ENCODE measurements at places on chromosomes 11 and 22.

- no peak for DNase-seq
Observed at GRCh38 chr11:82038154-82038553, 695.5 kb downstream of the FAM181B start.

- no peak for DNase-seq
Observed at GRCh38 chr22:48488611-48489511, 1338.8 kb downstream of the BRD1 start.

DNA sequence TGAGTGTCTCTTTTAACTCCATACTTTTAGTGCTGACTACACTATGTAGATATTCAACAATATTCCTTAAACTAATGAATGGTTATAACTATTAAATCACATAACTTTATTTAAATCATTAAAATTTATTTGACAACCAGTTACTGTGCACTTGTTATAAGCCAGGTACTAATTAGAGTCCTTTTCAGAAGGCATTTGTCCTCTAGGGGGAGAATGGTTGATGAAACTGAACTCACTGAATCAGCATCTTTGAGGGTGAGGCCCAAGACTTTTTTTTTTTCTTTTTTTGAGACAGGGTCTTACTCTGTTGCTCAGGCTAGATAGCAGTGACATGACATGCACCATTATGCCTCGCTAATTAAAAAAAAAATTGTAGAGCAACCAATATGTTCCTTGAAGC lies 515.6 kb upstream of the CCDC90B start:
- no peak for DNase-seq

- no peak for DNase-seq
Observed at GRCh38 chr11:18352581-18352980, 30.2 kb downstream of the GTF2H1 start.

DNA sequence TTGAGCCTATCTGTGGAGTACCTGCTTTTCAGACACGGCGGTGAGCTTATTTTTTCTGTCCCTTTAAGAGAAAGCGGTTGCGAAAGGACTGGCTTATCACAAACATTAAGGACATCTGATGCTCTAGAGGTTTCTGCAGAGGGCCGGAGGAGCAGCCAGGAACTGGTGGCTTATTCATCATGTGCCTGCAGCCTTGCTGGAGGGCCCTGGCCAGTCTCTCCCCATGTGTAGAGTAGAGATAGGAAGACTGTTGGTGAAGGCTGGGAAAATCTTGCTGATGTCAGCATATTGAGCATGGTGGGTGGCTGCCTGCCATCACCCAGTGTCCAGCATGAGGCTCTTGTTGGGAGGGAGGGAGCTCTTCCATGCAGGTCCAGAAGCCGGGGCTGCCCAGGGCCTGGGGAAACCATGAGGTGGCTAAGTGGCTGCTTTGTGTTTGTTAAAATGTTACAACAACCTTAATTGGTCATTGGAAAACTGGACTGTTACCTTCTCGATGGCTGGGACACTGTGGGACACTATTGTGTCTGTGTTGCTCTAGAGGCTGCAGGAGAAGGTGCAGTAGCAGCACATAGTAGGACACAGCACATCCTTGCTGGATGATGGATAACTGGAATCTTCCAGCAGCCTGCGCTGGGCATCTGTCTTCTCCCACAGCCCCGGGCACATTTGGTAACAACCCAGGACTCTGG lies 54.3 kb downstream of the TSPAN18 start:
- DNase-seq = no peak

GRCh38 chr11:12377824-12378593 lies 638 bp downstream of the PARVA start:
- DNase-seq = peak; percentile 39

DNA sequence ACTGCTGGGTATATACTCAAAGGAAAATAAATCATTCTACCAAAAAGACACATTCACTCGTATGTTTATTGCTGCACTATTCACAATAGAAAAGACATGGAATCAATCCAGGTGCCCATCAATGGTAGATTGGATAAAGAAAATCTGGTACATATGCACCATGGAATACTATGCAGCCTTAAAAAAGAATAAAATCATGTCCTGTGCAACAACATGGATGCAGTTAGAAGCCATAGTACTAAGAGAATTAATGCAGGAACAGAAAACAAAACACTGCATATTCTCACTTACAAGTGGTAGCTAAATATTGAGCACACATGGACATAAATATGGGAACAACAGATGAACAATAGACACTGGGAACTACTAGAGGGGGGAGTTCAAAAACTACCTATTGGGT lies 96.3 kb downstream of the FAM76B start:
- DNase-seq = no peak

- DNase-seq = no peak
Observed at GRCh38 chr11:120780239-120780638, 243.7 kb upstream of the TBCEL start.

DNA sequence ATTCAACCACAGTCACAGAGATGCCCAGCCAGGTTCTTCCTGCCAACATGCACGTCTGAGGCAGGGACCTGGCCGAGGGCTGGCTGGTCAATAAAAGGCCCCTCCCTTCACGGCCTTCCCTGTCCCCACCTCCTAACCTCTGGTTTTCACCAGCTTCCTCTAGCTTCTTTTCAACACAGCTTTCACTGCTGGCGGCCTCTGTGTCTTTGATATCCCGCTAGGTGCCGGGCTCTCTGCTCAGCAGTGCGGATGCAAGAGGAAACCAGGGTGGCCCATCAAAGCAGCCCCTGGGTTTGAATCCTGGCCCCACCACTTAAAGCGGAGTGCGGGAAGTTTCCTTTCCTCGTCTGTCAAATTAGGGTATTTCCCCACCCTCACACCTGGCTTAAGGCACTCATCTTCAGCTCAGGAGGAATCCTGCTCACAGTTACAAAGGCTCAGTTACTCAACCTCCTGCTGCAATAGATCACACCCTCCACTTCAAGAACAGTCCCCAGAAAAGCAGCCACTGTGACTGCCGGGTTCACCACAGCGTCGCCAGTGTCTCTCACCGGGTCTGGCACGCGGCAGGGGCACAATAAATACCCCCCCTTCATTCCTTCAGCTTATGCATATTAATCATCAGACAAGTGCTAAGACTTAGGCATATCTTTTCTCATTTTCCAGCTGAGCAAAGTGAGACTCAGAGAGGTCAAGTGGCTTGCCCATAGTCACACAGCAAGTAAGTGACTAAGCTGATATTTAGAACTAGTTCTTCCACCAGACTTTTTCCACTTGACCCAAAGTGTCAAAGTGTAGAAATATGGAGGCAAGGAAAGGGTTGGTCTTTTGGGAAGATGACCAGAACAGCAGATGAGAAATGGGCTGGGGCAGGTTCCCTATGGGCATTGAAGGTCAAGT lies 45.7 kb downstream of the TXN2 start:
- DNase-seq = peak; percentile 62

- DNase-seq = no peak
Observed at GRCh38 chr11:19209617-19210370, 8.0 kb upstream of the CSRP3 start.

DNA sequence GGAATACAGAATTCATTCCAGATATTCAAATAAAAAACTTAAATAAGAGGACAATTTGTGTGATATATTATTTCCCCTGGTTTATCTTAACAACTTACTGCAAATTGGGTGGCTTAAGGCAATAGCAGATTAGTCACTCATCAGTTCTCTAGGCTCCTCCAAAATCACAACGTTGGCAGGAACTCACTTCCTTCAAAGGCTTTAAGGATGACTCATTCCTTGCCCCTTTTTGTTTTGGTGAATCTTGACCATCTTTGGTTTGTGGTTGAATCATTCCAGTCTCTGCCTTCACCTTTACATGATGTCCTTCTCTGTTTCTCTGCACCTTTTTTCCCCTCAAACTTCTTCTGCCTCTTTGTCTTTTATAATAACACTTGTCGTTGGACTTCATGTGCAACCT lies 3.4 kb downstream of the OR10AG1 start:
- no peak for DNase-seq

- no peak for DNase-seq
Observed at GRCh38 chr22:26453216-26453615, 24.2 kb downstream of the ASPHD2 start.

DNA sequence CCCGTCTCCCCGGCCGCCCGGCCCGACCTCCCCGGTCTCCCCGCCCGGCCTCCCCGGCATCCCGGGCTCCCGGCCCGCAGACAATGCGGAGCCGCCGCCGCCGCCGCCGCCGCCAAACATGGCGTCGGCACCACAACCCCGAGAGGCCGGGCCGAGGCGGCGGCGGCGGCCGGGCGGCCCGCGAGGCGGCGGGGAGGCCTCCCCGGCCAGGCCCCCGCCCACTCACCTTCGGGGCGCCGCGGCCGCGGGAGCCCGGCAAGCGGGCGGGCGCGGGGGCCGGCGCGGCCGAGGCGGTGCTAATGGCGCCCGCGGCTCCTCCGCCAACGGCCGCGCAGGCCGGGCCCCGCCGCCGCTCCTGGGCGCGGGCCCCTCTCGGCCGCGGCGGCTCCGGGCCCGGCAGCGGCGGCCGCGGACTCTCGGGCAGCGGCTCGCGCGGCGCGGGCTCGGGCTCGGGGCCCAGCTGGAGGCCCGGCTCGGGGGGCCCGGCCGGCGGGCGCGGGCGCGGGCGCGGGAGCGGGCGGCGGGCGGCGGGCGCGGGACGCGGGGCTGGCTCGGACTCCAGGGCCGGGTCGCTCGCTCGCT lies 311 bp downstream of the BRD1 start:
- DNase-seq = no peak

DNA sequence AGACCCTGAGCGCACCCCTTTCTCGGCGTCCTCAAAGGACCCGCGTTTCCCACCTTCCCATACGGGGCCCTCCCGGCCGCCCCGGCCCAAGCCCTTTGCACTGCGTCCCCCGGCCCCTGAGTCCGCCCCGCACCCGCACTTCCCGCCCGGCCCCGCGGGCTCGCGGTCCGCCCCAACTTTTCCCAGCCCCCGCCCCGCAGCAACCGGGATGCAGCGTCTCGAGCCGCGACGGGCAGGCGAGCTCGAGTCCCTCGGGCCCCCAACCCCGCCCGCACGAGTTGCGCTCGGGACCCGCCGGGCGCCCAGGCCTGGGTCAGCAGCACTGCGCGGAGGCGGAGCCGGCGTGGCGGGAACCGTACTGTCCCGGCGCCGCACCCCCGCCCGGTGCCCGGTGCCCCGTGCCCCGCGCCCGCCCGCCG lies 371 bp downstream of the SMCO4 start:
- DNase-seq = no peak

- no peak for DNase-seq
Observed at GRCh38 chr11:65104628-65105027, 7.0 kb upstream of the TM7SF2 start.

- DNase-seq = no peak
Observed at GRCh38 chr11:84173078-84173477, 886.9 kb upstream of the CCDC90B start.

DNA sequence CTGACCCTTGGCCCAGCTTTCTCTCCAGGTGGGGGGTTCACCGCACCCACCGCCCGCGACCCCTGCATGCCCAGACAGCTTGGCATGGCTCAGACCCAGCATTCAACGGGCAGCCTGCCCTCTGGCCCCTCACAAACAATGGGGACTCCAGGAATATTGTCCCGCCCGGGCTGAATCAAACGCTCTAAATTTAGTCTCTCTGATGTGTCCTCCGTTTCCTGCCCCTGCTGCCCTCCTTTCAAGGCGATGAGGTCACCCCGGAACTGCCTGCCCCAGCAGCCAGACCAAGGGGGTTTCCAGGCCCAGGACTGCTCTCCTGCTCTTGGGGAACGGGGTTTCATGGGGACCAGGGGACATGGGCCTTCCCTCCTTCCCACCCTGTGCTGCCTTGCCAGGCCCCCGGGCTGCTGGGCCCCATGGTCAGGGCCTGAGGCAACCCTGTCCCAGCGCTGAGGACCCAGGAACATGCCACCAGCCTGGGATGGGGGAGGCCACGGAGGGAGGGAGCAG lies 10.1 kb upstream of the PDGFB start:
- no peak for DNase-seq

- no peak for DNase-seq
Observed at GRCh38 chr11:34183848-34184391, 78.5 kb downstream of the NAT10 start.

DNA sequence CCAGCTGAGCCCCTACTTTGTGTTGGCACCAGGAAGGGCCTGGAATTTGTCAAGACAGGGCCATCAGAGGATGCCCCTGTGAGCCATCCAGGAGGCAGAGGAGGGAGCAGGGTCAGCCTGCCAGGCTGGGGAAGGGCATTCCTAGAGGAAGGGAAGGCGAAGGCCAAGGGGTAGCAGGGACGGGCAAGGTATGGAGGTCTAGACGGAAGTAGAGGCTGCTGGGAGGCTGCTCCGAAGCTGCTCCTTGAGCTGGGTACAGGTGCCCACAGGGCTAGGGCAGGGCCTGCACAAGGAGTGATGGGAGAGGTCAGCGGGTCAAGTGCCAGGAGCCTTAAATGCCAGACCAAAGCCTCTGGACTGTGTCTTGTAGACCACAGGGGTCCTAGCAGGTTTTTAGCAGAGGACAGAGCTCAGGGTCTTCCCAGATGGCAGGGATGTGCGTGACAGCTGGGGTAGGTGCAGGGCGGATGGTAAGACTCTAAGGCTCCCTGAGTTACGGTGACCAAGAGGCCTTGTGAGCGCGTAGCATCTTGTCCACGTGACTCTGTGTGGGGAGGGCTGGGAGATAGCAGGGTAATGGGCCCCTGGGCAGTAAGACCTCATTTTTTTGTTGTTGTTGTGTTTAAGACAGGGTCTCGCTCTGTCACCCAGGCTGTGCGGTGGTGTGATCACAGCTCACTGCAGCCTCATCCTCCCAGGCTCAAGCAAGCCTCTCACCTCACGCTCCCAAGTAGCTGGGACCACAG lies 31.7 kb upstream of the CSNK1E start:
- DNase-seq = no peak

GRCh38 chr11:122754553-122755322 lies 83.6 kb upstream of the CRTAM start:
- no peak for DNase-seq

GRCh38 chr11:30983776-30984441 lies 385.6 kb downstream of the DCDC1 start:
- no peak for DNase-seq

Measured in NCI-H1092 treated with DMSO at 0.1 percent for 48 hours (cell line).